ENCODE measurements at places on chromosomes 3 and 15.
A peak's percentile ranks its signal among the peaks of the same experiment; 100 is the strongest.

GRCh38 chr3:142987080-142987700 lies 14.2 kb upstream of the U2SURP start:
- DNase-seq: peak; percentile 30

DNA sequence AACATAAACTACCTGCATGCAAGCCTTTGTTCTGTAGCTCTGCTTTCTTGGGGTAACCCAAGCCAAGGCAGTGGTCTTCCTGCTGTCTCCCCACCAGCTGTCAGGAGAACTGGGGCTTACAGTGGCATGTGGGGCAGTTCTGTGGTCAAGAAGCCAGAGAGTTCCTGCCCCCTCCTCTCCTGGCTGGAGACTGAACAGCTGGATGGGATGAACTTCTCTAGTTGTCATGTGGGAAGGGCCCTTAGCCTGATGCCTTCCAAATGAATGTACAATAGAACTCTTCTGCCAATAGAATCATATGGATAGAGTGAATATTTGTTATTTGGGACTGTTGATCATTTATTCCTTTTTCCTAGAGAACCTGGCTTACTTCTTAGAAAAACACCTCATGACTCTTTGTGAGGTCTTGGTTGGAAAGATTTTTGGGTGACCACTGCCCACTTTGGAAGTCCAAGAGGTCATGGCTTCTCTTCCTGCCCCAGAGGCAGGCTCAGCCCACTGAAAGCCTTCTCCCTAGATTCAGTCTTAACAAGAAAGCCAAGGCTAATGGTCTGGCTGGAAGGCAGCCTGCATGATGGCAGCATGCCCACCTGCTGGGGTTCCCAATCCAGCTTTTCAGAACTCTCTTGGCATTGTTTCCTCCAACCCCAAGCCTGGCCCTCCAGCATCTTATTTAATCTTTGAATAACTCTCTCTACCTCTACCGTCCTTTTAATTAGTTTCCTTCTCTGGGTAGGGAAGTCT lies 462.9 kb upstream of the PROK2 start:
- DNase-seq: no peak

- no peak for DNase-seq
Measured at GRCh38 chr3:151800431-151800830, 13.5 kb upstream of the AADAC start.

GRCh38 chr3:148833223-148833622 lies 5.6 kb downstream of the CPB1 start:
- no peak for DNase-seq

- DNase-seq: no peak
Measured at GRCh38 chr15:70879401-70879800, 12.8 kb downstream of the THAP10 start.

GRCh38 chr15:72315706-72316370 lies 4.1 kb downstream of the CELF6 start:
- peak; percentile 87 for DNase-seq

DNA sequence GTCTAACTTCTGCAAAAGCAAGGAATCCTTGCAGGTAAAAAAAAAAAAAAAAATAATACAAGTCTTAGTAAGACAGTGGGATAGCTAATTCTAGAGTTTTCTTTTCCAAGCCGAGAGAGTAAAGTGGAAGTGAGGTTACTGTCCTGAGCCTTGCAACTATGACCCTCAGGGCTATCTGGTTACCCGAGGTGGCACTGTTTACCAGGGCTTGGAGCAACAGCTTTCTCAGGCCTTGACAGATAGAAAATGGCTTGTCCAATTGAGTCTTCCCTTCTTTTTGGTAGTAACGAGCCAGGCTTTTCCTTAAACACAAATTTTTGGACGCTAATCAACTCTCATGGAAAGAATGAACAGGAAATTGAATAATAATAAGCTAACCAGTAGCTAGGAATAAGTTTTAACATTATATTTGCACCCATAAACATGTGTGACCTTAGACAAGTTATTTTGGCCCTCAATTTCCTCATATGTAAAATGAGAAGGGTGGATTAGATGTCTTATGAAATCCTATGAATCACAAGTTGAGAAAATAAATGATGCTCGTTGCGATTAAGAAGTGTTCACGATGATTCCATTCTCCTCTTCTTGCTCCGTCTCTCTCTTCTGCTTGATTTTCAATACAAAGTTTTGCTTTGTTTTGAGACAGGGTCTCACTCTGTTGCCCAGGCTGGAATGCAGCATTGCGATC lies 236.9 kb upstream of the KBTBD8 start:
- DNase-seq: no peak

DNA sequence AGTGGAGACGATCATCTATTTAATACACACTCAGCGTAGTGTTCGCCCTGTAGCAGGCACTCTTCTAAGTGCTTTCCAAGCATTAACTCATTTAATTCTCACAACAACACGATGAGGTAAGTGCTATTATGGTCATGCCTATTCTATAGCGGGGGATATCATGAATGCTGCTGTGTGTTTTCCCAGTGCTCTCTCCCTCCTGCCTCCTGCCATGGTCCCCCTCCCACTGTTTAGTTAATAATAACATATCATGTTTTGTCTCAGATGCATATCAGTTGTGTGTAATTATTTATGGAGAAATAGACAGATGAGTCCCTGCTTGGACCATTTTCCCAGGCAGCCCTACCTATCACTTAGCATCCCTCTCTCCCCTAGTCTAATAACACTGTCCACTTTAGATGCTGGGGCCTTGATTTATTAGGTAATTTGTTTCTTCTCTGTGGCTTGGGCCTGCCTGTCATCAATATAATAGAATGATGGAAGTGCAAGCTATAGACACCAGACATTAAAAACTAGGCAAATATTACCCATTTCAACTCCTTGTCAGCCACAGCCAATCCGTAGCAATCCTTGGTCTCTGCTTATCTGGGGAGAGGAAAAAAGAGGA lies 122.9 kb upstream of the TLE3 start:
- no peak for DNase-seq

DNA sequence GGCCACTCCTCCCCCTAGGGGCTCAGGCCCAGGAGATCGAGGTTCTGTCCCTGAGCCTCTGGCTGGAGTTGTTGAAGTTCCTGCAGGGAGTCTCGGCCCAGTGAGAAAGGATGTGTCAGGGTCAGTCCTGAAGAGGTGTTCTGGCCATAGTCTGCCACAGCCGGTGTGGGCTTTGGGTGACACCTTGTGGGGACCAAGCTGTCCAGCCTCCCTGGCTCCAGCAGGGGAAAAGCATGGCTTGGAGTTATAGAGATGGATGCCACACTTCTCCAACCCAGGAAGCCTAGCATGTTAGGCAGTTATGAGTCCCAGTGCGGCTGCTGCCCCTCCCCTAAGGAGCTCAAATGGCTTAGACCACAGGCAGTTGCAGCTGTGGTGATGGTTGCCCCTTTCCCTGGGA lies 945.6 kb upstream of the GBE1 start:
- DNase-seq: no peak

DNA sequence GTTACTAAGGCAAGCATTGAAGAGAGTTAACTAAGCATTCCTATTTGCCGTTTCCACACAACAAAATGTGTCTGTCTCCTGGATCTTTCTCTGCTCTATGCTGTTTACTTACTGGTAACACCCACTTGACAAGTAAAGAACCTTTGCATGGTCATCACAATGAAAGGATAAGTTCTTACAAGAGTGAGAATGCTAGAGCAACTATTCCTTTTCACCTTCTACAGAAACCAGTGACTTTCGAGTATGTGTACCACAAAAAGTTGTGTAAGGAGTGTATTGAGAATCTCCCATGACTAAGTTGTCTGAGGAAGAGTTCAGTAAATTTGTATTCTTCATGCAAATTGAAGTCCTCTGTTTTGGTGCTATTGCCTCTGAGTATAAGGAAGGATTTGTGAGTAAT lies 10.8 kb downstream of the TIPARP start:
- no peak for DNase-seq

- DNase-seq: no peak
Measured at GRCh38 chr3:100546020-100546744, 53.8 kb downstream of the TMEM45A start.

GRCh38 chr3:114494498-114494897 lies 200.7 kb downstream of the TIGIT start:
- DNase-seq: no peak

GRCh38 chr3:177468816-177469215 lies 271.5 kb upstream of the TBL1XR1 start:
- DNase-seq: no peak

- no peak for DNase-seq
Measured at GRCh38 chr15:101050623-101051290, 131.6 kb downstream of the LRRK1 start.

DNA sequence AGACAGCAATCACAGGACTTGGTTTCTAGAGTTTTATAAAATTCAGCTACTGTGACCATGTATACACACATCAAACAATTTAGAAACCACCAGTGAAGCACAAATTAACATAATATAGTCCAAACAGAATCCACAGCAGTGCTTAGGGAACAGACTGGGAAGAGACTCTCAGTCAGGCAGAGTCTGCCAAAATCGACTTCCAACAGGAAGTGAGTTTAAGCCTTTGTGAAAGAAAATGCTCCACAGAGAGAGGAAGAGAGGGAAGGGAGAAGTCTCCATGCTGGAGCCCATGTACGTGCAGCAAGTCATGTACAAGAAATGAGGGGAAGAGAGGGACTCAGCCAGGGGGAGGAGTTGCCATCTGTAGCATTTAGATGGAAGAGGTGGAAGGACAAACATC lies 172.6 kb downstream of the IL5RA start:
- DNase-seq: no peak

- DNase-seq: no peak
Measured at GRCh38 chr3:87975716-87976115, 83.1 kb downstream of the CGGBP1 start.

GRCh38 chr3:194296454-194297263 lies 54.5 kb downstream of the CPN2 start:
- no peak for DNase-seq

DNA sequence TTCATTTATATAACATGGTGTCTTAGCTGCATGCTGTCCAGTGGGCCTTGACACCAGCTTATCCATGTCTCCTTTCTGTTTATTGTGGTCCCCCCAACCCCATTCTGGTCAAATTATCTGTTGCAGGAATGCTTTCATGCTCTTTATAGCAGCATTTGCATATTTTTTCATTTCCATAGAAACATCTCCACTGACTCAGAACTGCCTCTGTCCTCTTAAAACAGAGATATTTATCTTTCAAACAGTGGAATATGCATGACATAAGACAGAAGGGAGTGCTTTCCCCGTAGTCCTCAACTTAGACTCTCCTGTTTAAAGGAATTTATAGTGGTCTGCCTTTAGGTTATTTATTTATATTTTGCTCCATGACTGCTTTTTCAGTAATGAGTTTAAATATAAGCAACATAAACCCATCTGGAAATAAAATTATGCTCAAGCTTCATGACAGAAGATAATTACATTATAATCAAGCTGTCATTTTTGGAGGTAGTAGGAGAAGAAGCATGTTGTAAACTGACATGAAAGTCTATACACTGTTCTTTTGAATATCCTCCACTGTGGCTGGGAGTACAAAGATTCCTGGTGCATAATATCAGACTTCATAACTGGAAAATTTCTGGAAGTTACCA lies 179.5 kb upstream of the CD96 start:
- DNase-seq: no peak

DNA sequence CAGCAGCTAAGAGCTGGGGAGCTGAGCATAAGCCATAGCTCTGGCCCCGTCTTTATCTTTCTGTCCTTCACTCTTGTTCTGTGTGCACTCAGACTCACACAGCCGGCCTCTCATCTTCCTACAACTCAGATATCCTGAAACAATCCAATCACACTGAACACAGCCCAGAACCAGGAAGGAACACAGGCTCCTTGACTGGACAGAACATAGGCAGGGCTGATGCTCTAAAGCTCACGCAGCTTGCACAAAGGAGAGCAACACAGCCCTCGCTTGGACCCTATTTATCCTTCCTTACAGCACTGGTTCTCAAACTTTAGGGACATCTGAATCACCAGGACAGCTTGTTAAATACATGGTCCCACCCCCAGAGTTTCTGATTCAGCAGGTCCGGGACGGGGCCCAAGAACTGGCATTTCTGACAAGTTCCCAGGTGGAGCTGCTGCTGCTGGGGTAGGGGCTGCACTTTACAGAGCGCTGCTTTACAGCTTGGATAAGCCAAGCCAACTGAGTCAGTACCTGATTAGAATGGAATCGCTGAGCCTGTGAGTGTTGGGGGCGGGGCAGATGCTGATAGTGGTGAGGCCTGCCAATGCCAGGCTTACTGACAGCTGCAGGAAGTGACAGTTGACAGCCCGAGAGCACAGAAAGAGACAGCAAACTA lies 65.1 kb downstream of the MRPL46 start:
- DNase-seq: no peak

- DNase-seq: no peak
Measured at GRCh38 chr3:184808021-184808420, 3.9 kb upstream of the VPS8 start.

- no peak for DNase-seq
Measured at GRCh38 chr3:30605005-30605404, 1.4 kb upstream of the TGFBR2 start.

GRCh38 chr15:65399997-65400396 lies 22.2 kb upstream of the IGDCC3 start:
- DNase-seq: no peak

- peak; percentile 26 for DNase-seq
Measured at GRCh38 chr3:116059421-116060096, 385.7 kb downstream of the LSAMP start.

GRCh38 chr15:71686221-71687050 lies 123.9 kb upstream of the NR2E3 start:
- DNase-seq: no peak

DNA sequence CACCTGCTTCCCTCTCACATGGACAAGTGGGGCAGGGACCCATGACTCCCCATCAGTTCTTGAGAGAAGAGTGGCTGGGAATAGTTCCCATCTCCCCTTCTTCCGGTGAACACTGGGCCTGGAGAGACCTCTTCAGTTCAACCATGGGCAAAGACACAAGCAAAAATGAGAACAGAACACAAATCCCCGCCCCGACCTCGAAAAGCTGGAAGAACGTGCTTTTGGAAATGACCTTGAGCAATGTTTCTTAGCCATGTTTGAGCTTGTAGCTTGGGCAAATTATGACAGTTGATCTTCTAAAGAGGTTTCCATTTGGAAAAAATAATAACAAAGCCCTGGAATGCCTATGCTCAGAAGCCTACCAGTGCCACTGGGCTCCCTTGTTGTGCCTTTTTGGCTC lies 59.0 kb downstream of the FAM174B start:
- DNase-seq: no peak

DNA sequence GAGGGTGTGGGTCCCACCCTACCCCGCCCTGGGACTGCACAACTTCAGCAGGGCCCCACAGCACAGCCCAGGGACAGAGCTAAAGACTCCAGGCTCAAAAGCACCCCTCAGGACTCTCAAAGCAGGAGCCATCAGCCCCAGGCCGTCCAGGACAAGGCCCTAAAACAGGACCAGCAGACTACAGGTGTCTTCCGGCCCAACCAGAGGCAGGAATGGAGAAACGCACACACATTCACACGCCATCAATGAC lies 26.1 kb downstream of the ATRIP start:
- no peak for DNase-seq
